ENCODE measurements at places on chromosomes 4 and X.
A peak's percentile ranks its signal among the peaks of the same experiment; 100 is the strongest.

GRCh38 chrX:13825178-13825762 lies 8.4 kb upstream of the GPM6B start:
- DNase-seq = no peak

GRCh38 chrX:133375615-133376340 lies 39.5 kb downstream of the GPC4 start:
- no peak for DNase-seq

DNA sequence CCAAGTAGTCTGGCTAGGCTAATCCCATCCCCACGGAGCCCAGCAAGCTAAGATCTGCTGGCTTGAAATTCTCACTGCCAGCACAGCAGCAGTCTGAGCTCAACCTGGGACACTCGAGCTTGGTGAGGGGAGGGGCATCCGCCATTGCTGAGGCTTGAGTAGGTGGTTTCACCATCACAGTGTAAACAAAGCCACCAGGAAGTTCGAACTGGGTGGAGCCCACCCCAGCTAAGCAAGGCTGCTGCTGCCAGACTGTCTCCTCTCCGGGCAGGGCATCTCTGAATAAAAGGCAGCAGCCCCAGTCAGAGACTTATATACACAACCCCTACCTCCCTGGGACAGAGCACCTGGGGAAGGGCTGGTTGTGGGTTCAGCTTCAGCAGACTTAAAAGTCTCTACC lies 639.6 kb downstream of the IQCM start:
- no peak for DNase-seq

DNA sequence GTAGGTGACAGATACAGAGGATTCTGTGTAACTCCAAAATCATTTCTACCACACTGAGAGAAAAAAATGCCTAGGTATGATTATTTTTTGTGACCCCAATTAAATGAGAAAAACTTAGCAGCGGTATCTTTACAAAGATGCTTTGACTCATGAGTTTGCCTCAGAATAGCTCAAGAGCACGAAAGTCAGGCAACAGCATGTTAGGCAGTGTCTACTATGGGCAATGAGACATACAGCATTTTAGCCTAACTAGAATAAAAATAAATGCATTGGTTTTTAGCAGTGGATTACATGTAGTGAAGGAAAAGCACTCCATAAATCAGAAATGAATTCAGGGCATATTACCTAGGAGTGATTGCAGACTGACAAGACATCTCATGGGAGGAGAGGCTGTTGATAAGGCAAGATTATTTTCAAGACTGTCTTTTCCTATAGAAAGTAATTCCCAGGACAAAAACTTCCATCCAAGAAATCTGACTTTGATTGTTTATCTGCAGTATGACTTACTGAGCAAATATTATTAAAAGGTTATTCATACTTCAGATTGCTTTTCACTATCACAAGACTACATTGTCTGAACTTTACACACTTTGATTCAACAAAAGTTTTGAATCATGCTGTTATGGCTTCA lies 3.6 kb downstream of the ANXA10 start:
- no peak for DNase-seq

- no peak for DNase-seq
Measured at GRCh38 chr4:121079376-121079775, 7.0 kb upstream of the NDNF start.

DNA sequence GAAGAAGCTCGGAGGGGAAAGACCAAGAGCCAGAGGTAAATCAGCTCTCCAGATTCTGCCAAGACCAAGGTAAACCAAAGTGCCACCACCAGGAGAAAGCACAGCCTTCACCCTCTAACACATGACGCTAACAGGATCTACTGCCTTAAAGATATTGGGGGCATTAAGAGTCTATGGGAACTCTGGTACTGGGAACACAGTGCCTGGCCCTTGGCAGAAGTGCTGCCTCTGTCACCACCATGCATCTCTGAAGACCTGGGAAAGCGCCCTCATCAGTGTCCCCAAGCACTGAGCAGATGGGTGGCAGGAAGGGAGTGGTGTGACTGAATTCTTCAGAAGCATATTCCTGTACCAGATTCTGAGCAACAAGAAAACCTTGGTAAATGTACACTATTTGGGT lies 1.3 kb downstream of the QDPR start:
- DNase-seq = no peak

- DNase-seq = peak; percentile 50
Measured at GRCh38 chrX:71536285-71536684, 3.4 kb downstream of the OGT start.

DNA sequence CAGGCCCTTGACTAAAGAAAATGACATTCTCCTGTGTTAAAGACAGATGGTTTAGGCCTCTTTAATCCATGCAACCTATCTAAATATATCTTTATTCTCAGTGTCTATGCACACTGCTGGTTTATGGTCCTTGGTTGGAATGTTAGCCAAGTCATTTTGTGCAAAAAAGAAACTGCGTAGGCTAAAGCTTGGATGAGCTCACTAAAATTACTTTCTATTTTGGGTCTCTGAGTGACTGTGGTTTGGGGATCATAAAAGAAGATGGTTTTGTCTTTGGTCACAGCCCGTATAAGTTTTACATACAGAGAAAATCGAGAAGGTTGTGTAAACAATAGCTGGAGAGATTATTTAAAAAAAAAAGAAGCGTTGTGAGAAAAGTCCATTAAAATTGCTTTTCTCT lies 443.6 kb downstream of the UBE2NL start:
- DNase-seq = no peak

DNA sequence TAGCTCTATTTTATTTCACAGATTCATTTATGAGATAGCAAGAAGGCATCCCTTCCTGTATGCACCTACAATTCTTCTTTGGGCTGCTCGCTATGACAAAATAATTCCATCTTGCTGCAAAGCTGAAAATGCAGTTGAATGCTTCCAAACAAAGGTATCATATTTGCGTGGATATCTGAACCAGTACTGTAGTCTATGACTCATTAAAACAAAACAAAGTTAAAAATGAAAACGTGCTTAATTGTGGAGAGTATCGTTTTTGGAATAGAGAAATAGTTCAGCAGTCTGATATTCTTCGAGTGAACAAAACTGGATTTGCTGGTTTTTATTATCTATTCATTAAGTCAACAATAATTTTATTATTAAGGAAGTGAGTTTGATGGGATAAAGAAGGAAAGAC lies 6.3 kb downstream of the AFP start:
- no peak for DNase-seq

DNA sequence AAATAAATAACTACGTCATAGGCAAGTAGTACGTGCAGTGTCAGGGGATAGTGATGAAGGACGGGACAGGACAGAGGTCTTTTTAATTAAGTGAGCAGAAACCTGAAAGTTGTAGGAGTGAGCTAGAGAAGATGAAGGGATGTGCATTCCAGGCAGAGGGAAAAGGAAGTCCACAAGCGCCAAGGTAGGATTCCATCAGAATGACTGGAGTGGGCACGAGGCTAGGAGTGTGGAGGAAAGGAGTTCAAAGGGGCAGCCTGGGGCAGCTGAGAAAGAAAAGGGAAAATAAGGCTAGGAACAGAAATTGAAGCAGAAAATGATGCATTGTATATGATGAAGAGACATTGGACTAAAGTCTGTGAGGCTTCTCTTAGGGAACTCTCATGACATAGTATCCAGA lies 192.2 kb upstream of the TLL1 start:
- DNase-seq = no peak

- no peak for DNase-seq
Measured at GRCh38 chr4:105652286-105652888, 56.1 kb downstream of the INTS12 start.

- no peak for DNase-seq
Measured at GRCh38 chrX:16903274-16904022, 33.3 kb upstream of the RBBP7 start.

DNA sequence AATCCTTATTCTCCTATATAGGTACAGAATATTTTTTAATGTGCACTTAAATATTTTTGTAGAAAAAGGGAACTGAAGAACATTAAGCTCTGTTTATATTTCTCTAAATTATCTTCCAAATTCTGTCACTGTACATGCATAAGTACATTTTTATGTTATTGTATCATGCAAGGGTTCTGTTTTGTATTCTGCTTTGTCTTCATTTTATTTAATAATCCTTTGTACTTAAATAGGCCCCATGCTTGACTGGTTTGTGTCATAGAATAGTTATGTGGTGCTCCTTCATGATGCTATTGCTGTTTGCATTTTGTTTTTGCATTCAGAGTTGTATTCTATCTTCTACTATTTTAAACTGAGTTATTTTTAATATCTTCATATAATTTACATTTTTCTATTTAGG lies 111.9 kb upstream of the EDNRA start:
- DNase-seq = no peak

DNA sequence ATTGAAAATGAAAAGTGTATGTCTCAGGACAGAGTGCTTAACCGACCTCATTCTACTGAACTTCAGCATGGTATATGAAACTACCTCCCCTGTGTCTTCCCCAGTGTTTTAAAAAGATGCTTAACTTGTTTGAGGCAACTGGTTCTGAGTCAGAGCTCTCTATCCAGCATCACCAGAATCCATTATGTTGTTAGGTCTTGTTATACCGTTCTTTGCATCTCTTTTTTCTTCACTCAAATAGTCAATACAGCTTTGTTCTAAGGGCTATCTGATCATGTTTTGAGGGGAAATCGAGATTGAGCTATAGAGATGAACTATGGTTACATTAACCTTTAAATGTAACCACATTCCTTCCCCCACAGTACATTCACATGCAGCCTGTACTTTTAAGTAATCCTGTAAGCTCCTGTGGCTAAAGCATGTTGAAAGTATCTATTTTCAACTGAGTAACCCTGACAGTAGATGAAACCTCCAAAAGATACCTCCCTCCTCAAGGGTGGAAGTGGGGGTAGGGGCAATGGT lies 514.4 kb downstream of the RPA4 start:
- no peak for DNase-seq

GRCh38 chrX:103941201-103941975 lies 21.0 kb upstream of the TMSB15B start:
- no peak for DNase-seq

DNA sequence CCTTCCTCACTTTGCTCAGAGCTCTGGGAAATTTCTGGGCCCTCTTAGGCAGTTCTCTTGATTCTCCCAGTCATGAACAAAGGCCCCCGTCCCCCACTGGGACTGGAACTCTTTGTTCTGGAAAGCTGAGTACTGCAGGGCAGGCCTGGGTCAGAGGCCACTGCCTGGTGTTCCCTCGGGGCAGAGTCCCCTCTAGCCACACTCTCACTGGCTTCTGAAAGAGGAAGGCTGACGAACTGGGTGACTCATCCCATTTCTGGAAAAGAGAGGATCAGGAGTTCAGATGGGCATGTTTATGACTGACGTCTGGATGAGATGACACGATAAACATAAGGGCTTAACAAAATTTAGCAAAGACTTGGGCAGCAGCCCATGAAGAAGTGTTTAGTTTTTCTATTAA lies 47.7 kb downstream of the DDX3X start:
- DNase-seq = no peak

DNA sequence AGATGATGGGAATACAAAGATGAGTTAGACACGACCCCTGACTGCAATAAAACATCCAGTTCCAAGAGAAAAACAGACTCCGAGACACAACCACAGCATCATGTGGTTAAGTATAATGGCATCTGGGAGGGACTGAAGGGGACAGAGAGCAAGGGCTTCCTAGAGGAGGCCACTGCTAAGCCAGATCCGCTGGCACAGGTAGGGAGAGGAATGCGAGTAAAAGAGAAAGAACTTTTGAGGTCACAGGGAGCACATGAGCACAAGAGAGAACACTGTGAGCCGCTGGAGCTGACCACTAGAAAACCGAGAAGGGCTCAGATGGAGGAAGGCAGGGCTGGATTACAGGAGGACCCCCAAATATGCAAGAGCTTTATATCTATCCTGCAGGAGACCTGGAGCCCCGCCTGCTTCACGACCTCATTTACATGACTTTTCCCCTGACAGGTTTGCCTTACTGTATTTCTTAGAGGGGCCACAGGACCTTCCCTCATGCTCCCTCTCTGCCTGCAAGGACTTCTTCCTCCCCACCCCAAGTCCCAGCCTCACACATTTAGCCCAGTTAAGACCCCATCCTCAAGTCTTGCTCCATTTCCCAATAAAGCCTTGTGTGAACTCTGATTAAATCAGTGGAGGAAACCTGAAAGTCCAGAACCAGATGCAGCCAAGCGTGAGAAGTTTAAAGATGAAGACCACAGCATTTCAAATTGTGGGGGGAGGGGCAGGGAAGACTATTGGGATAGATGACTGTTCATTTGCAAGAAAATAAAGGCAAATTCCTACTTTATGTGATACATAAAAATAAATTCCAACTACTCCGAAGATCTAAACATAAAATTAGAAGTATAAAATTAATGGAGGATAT lies 29.6 kb downstream of the MFAP3L start:
- no peak for DNase-seq

DNA sequence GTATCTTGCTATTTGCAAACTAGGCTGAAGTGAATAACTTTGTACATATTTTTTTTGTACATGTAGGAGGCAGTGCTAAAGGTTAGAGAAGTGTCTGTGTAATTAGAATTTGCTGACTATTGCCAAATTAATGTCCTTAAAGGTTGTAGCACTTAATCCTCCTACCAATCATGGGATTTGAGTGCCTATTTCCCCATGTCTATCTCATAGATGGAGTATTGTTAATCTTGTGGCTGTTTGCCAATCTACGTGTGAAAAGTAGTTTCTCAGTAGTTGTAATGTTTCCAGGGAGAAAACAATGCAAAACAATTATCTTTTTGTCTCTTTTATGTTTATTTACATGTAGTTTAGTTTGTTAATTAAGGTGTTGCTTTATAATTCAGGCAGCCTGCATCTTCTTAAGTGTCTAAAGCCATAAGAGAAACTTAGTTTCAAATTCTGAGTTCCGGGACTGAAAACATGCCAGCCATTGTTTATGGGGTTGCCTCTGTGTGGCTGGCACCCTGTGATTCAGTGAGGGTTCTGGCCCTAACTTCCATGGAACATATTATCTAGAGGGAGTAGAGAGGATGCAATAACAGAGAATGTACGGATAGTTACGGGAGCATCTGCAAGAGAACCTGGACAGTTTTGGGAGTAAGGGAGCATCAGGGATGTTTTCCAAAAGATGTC lies 142.4 kb downstream of the KLHL8 start:
- no peak for DNase-seq

GRCh38 chr4:183635741-183636140 lies 23.2 kb downstream of the RWDD4 start:
- no peak for DNase-seq

DNA sequence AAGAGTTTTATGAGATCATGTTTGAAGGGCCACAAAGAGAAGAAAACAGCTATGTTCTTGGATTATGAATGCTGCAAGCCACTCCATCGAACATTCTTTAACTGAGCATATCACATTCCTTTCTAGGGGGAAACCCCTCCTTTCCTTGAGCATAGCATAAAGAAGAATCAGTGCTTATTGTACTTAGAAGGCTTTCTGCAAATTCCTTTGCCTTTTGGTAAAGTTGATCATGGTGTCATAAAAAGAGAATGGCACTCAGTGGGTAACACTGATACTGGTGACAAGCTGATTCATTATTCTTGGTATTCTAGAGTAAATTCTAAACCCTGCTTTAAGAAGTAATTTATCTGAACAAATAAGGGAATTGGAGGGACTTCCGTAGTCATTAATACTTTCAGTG lies 88.5 kb upstream of the GPR34 start:
- no peak for DNase-seq

- DNase-seq = no peak
Measured at GRCh38 chr4:1417522-1418390, 11.5 kb upstream of the NKX1-1 start.

GRCh38 chr4:26010304-26010703 lies 96.3 kb downstream of the SMIM20 start:
- no peak for DNase-seq

GRCh38 chr4:151887816-151888180 lies 127.0 kb upstream of the GATB start:
- DNase-seq = no peak
